ENCODE measurements at places on chromosomes 4 and X.

GRCh38 chr4:140806163-140806562, 50.0 kb upstream of the TBC1D9 start:
- no peak for DNase-seq

DNA sequence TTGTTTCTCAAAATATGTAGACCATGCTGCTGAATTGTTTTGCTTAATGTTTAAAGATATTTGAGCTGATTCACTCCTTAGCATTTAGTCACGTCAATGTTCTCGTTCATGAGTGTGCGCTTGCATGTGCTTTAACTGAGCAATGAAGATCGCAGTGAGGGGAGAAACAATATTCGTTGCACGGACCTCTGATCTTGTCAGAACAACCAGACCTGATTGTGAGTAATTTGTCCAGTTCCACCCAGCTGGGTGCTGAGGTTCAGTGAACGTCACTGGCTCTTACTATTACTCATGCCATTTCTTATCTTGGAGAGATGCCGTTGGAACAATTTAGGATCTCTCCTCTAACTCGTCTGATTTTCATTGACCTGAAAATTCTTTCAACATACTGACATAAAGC, 15.0 kb upstream of the PRKX start:
- DNase-seq = no peak

- no peak for DNase-seq
Measured at GRCh38 chrX:135625995-135626394, 87.4 kb upstream of the CT45A1 start.

GRCh38 chrX:21657318-21658151, 595 bp downstream of the KLHL34 start:
- DNase-seq = no peak

- DNase-seq = no peak
Measured at GRCh38 chr4:54913751-54914526, 211.5 kb downstream of the KDR start.
